Left renal cortex interstitium (tissue), 4 donors: ENCODE measurements at places on chromosomes 7 and 10. TPM values are rescaled to one million over a fixed set of nuclear protein-coding genes. Genes with fewer than 3 reads are reported as not detected.

The WDR37 gene
- 20.1 TPM for polyA plus RNA-seq

The SND1 gene
- polyA plus RNA-seq = 140 TPM

The RSPH10B gene
- polyA plus RNA-seq = 0.76 TPM

The TDRD1 gene
- polyA plus RNA-seq = 0.05 TPM

The TMEM270 gene
- not detected for polyA plus RNA-seq

- DNase-seq = no peak
These were observed 2.7 kb downstream of the CYCS start for GRCh38 chr7:25122373-25122772.

DNA sequence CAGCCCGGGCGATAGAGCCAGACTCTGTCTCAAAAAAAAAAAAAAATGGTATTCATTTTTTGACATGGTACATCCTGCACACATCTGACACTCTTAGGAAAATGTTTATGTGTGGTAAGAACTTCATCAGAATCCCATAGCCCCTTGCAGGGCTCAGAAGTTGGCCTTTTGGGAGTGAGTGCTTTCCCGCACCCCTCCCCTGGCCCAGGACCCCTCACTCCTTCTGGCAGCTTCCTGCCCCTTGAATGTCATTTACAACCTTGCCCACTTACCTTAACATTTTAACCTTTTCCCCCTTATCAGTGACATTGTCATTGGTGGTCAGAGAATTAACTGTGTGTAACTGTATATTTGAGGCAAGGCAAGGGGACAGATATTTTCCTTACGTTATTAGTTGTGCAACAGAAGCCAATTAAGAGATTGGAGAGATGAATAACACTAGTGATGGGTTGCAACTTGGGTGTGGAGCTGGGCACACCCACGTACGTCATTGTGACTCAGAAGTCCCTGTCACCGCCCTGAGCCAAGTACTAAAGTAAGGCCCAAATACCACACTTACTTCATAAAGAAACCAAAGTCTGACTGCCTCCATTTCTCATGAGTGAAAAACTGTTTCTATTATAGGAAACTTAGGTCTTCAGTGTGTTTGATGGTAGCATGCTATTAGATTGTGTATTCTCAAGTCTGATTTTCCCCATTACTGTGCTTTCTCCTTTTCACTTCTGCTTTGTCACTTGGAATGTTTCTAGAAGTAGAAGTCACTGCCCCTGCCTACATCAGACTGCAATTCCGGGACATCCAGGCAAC, 31.6 kb downstream of the OGDH start:
- DNase-seq = no peak

The RBM20 gene
- 1.7 TPM for polyA plus RNA-seq

- DNase-seq = no peak
These were observed 89.7 kb upstream of the RPA3 start for GRCh38 chr7:7808156-7808555.

- no peak for DNase-seq
These were observed 27.5 kb upstream of the WAC start for GRCh38 chr10:28505359-28505959.

- no peak for DNase-seq
These were observed 441 bp downstream of the FZD8 start for GRCh38 chr10:35641676-35642034.

- DNase-seq = no peak
These were observed 130.4 kb upstream of the GHITM start for GRCh38 chr10:84008878-84009277.

The GLI3 gene
- polyA plus RNA-seq = 13.3 TPM

DNA sequence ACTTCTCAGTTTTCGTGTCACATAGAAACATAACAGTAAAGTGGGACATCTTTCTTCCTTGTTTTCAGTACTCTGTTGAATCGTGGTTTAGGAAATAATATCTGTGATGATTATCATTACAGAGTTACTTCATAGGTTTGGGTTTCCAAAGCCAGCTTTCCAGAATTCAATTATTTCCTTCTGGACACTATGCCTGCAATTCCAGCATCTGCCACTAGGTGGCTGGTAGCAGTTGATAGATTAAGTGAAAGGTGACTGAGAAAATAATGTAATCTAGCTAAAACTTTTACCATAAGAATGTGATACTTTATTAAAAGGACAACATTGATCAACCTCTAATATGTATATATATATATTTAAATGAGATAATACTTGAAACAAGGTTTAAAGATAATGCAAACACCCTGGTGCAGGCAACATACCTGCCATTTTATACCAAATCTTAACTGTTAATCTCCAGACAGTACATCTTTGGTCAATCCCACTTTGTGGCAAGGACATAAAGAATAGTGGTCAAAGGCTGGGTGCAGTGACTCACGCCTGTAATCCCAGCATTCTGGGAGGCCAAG, 102.6 kb downstream of the SH3PXD2A start:
- no peak for DNase-seq

The LRIT1 gene
- not detected for polyA plus RNA-seq

DNA sequence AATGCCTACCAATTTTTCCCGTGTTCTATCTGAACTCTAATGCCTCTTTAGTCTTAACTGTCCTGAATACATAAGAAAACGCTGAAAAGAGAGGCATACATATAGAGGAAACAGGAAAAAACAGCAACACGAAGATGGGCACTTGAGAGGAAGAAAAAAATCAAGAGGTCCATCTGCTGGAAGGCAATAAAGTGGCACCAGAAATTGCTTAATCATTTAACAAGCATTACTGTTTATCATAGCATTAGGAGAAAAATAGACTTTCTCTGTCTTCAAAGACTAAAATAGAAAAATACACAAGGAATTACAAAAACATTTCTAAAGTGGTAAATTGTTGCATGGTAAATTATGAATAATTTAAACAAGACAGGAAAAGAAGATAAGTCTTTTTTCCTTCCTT, 35.0 kb downstream of the NSUN6 start:
- DNase-seq = no peak

DNA sequence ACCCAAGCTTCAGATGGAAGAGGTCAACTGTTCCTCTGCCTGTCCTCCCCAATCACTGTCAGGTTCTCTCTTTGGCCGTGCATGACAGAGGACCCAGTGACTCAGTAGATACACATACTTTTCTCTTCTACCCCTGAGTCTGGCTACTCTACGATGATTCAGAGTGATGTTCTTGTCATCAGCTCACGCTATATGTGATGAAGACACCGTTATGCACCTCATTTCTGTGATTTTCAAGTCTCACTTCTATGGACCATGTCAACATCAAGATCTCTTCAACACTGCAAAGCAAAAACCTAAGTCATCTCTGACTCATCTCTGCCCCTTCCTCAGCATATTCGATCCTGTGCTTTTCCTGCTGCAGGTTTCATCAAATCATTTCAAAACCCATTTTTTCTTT, 76.6 kb upstream of the DGKI start:
- no peak for DNase-seq

The SLC18A3 gene
- not detected for polyA plus RNA-seq

DNA sequence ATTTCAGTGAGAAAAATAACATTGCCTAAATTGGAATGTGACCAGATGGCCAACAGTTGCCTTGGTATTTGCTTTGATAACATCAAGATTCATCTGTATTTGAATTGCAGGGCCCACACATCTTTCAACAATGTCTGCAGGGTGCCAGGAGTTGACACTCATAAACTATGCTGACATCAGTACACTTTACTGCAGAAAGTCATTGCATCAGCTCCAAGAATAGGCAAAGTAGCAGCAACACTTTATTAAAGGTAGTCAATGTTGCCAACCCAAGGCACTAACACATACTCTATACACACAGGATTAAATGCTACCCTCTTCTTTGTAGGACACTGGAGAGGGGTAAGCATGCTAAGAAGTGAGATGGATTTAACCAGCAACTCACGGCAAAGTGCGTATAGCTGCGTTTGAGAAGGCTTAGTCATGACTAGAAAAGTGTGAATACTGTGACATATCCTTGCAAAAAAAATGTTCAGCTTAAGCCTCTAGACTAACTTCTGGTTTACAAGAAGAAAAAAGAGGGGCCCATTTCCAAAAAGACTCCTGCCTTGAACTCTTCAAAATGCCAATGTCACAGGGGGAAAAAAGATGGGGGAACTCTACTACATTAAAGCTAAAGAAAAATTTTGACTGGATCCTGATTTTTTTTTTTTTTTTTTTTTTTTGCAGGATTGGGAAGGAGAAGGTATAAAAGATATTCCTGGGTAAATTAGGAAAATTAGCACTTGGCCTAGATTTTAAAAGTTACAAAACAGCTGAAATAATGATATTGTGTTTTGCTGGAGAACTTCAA, 2.2 kb downstream of the BBIP1 start:
- no peak for DNase-seq

The MLXIPL gene
- 7.3 TPM for polyA plus RNA-seq
